Naive thymus-derived CD8-positive, alpha-beta T cell (primary cell): ENCODE measurements at places on chromosomes 3 and 15.

DNA sequence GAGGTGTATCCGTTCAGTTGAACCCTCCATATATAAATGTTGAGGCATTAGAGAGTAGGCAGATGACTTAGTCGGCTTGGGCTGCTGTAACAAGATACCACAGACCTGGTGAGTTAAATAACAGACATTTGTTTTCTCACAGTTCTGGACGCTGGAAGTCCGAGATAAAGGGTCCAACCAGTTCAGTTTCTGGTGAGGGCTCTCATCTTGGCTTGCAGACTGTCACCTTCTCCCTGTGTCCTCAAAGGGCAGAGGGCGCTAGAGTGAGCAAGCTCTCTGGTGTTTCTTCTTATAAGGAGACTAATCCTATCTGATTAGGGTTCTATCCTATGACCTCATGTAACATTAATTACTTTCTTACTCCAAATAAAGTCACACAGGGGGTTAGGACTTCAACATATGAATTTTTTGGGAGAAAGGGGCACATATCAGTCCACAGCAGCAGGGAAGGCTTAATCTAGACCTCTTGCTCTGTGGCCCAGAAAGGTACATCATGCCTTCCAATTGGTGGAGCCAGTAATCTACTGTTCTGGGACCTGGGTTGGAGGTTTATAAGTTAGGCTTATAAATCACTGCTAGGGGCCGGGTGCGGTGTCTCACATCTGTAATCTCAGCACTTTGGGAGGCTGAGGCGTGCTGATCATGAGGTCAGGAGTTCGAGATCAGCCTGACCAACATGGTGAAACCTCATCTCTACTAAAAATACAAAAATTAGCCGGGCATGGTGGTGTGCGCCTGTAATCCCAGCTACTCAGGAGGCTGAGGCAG is 26.3 kb upstream of the SLC28A2 start:
- H3K4me1 ChIP-seq = peaks cover 1% of the 10 kb centered on the region
- H3K4me3 ChIP-seq = no peak overlapping the region
- H3K27ac ChIP-seq = no peak overlapping the region
- peaks cover 1% of the 10 kb centered on the region for H3K36me3 ChIP-seq
- H3K27me3 ChIP-seq = peaks cover 17% of the 10 kb centered on the region

DNA sequence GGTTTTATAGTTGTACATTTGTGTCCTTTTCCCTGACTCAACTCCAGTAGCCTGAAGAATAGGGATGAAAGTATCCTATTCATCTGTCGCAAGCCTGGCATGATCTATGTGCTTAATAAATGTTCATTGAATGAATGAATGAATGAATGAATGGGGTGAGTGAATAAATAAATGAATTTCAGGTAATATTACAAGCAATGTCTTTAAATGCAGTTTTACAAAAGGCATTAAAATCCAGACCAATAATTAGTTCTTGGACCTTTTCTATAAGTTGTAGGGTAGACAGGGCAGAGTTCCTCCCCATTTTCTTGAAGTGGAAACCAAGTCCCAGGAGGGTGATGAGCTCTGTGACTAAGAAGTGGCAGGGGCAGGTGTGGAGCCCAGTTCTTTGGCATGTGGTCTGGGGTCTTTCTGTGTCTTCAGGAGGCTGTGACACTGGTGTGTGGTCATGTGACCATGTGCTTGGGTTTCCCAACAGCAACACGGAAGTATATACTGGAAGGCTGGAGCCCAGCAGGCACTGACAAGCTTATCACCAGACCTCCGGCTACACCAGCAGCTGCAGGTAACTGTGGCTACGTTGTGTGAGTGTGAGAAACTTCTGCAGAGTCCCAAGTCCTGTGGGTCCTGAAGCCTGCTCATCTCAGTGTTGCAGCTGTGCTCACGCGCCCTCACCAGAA is 18.3 kb downstream of the XYLB start:
- H3K36me3 ChIP-seq = no peaks in the 10 kb centered on the region
- no peak for DNase-seq
- no peak overlapping the region for H3K4me3 ChIP-seq
- no peak overlapping the region for H3K27ac ChIP-seq
- peaks cover 11% of the 10 kb centered on the region for H3K4me1 ChIP-seq

GRCh38 chr3:37912052-37912733 is 50.5 kb downstream of the CTDSPL start:
- peaks cover 15% of the 10 kb centered on the region for H3K4me1 ChIP-seq
- DNase-seq = no peak
- H3K27ac ChIP-seq = no peak overlapping the region
- H3K36me3 ChIP-seq = peaks cover 6% of the 10 kb centered on the region
- H3K27me3 ChIP-seq = no peaks in the 10 kb centered on the region

GRCh38 chr3:182829761-182830405 is 36.6 kb downstream of the ATP11B start:
- H3K27ac ChIP-seq = no peak overlapping the region
- H3K4me1 ChIP-seq = peaks cover 32% of the 10 kb centered on the region
- no peak overlapping the region for H3K4me3 ChIP-seq
- no peak for DNase-seq
- no peaks in the 10 kb centered on the region for H3K27me3 ChIP-seq

DNA sequence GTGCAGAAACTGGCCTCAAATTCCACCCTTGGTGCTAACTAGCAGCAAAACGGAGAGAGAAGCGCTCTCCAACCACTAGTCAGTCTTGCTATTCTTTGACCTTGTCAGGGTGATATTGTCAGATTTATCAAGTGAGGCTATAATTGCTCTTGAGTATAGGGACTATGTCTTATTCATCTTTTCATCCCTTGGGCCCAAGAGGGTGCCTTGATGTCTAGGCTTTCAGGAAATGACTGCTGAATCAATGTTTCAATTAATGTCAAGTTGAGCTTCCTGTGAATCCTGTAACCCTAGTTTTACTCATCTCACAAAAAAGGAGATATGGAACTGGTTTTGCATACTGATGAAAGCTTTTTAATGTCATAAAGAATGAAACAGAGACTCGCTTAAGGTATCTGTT is 701.3 kb downstream of the EDEM1 start:
- no peaks in the 10 kb centered on the region for H3K4me1 ChIP-seq
- no peaks in the 10 kb centered on the region for H3K36me3 ChIP-seq
- no peak overlapping the region for H3K27ac ChIP-seq
- no peak overlapping the region for H3K4me3 ChIP-seq
- H3K27me3 ChIP-seq = no peaks in the 10 kb centered on the region
